A172 (cell line): ENCODE measurements at places on chromosomes 7 and 10. TPM values are rescaled to one million over a fixed set of nuclear protein-coding genes. Genes with fewer than 3 reads are reported as not detected.
A peak's percentile ranks its signal among the peaks of the same experiment; 100 is the strongest.

- DNase-seq = no peak
These were observed 20.3 kb upstream of the ABLIM1 start for GRCh38 chr10:114678336-114678735.

GRCh38 chr7:139937715-139938114 is 108.7 kb downstream of the TBXAS1 start:
- no peak for DNase-seq

- no peak for DNase-seq
These were observed 309.2 kb downstream of the CAMK1D start for GRCh38 chr10:12658526-12658925.

GRCh38 chr7:66099551-66100407 is 14.9 kb upstream of the CRCP start:
- DNase-seq = peak; percentile 97

GRCh38 chr10:93063144-93063976 is 2.8 kb downstream of the CYP26C1 start:
- DNase-seq = no peak

GRCh38 chr10:90911133-90912051 is 9.5 kb downstream of the ANKRD1 start:
- peak; percentile 89 for DNase-seq

DNA sequence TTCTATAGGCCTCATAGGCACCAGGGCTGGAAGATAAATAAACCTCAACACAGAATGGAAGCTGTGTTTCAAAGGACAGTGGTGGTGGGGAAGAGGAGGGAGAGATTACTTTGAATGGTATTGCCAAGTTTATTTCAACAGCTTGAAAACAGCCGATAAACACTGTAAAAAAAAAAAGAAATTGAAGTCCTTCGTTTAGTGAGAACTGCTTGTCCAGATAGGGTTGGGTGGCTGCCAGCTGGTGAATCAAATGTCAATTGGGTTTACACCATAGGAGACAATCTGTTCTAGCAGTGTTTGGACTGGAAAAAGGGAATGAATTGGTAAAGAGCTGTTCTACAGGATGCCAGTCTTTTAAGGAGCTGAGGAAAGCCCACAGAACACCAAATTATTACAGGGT is 254.8 kb downstream of the PHF14 start:
- DNase-seq = no peak

Gene VIM
- total RNA-seq = 4,251 and 5,299 TPM in 2 replicates

Gene WDR86
- 0.10 TPM in 1 of 2 replicates, not detected in the other for total RNA-seq

Gene EN2
- not detected in 2 replicates for total RNA-seq

GRCh38 chr10:50419756-50420155 is 168.4 kb upstream of the ASAH2 start:
- DNase-seq = no peak

Gene MNX1
- 0.90 and 1.6 TPM in 2 replicates for total RNA-seq

- no peak for DNase-seq
These were observed 51.9 kb downstream of the DOCK1 start for GRCh38 chr10:126957111-126957510.

Gene DNAJC12
- total RNA-seq = 3.1 and 4.6 TPM in 2 replicates

GRCh38 chr10:33253411-33253810 is 81.1 kb downstream of the NRP1 start:
- DNase-seq = no peak

DNA sequence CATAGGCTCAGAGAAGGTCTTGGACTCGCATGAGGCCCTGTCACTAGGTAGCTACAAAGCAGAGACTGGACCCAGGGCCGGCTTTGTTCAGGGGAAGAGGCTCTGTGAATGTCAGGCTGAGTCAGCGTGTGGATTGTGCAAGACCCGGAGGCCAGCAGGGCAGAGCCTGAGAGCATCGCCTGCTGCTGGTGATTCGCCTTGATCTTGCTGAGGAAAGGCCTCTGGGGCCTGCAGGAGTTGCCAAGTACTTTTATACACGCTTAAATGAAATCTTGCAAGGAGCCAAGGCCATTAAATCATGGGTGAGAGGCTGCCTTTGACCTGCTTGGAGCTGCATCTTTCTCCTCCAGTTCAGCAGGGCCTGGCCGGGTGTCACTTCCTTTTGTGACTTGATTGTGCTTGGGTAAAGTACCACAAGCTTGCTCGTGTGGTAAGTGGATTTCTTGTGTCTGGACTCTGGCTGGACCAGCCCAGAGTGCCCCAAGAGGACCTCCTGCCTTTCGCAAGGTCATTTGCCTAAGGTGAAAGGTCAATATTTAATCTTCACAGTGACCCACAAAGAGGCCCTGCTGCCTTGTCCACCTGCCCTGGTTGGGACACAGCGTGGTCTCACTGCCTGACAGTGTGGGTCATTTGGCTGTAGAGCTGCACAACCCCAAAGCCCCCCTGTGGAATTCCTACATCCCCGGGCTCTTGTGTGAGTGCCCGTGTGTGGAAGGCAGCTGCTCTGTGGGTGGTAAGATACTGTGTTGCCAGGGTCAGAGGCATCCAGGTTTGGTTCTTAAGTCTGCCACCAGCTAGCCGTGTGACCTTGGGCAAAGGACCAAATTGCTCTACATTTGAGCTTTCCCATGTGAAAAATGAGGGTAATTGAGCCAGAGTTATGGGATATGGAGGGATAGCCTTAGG is 38.6 kb upstream of the SH2D4B start:
- DNase-seq = peak; percentile 94

Gene ANLN
- total RNA-seq = 250 and 259 TPM in 2 replicates

DNA sequence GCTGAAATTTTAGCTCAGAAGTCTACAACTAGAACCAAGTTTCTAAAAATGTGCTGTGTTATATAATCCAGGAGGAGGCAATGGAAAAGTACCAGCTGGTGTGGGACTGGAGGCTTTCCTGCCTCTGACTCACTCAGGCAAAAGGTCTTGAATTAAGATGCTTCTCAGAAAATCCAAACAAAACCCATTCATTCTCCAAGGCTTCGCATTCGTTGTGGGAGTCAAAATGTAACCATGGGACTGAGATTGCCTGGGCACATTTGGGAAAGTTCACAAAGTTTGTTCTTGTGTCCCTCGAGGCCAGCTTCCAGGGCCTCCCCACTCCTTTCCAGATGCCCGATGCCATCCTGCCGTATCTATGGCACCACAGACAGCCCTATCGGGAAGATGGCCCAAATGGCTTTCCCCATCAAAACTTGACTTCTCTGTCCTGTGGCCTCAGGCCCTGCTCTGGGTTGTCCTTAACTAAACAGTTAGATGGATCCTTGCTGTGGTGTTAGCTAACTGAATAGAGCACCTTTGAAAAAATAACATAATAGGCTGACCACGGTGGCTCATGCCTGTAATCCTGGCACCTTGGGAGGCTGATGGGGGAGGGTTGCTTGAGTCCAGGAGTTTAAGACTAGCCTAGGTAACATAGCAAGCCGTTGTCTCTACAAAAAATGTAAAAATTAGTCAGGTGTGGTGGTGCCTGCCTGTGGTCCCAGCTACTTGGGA is 180.5 kb downstream of the PFKFB3 start:
- peak; percentile 35 for DNase-seq

DNA sequence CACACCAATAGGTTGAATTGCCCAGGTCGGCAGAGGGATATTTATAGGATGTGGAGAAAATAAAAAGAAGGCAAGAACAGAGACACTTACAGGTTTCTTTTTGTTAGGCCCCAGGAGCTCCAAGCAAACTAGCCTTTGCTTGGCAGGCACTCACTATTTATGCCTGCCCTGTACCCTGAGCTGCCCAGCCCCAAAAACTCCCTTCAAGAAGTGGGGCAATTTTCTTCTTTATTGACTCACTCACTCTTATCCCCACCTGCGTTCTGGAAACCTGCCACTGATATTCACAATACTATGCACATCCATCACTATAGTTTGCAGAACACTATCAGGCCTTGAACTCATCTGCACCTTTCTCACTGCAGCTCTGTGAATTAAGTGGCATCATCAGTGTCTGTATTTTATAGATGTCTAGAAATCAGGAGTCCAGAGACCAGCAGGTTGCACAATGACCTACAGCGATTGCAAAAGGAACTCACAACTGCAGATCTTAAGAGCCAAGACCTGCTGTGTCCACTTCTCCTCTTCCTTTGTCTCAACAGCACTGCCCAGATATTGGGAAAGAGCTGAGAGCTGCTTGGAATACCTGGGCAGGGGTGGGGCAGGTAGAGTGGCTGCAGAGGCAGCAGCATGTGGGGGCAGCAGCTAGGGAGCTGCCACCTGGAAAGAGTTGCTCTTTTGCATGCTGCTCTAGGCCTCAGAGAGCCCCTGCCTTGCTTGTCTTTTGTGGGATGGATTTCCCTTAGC is at the start of gene SFTPD:
TSS of gene SFTPD (minus strand) at position 130 of the 747 bp plus-strand sequence. CDS start 2,446 bp downstream, outside the sequence.
- no peak for DNase-seq

GRCh38 chr10:100744987-100745881 is at the start of gene PAX2:
PAX2 (plus strand) TSS chr10:100745582; CDS start chr10:100746261, 679 bp downstream.
- DNase-seq = peak; percentile 49

- no peak for DNase-seq
These were observed 10.7 kb downstream of the CRYGN start for GRCh38 chr7:151429237-151429559.

- DNase-seq = no peak
These were observed 25.6 kb upstream of the UTF1 start for GRCh38 chr10:133204226-133205015.

- peak; percentile 28 for DNase-seq
These were observed 1.8 kb upstream of the PFKFB3 start for GRCh38 chr10:6200734-6201515.

DNA sequence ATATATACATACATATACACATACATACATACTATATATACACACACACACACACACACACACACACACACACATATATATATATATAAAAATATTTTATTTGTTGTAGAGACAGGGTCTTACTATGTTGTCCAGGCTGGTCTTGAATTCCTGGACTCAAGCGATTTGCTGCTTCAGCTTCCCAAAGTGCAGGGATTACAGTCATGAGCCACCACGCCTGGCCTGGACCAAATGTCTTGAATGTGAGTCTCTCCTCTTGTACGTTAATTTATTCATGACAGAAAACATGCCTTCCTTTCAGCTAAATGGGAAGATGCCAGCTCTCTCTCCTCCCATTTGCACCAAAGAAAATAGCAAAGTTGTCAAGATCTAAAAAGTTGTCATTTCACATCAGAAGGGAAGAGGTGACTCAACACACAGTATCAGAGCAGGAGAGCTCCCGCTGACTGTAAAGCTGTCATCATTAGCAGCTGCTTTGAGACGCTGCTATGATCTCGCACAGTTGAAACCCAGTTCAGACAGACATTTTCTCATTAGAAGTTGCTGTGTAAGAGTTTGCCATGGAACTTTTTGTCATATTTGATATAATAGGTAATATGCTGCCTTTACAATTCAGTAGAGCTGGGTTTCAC is 224.3 kb downstream of the SFMBT2 start:
- peak; percentile 6 for DNase-seq

Gene CALML5
- not detected in 2 replicates for total RNA-seq

DNA sequence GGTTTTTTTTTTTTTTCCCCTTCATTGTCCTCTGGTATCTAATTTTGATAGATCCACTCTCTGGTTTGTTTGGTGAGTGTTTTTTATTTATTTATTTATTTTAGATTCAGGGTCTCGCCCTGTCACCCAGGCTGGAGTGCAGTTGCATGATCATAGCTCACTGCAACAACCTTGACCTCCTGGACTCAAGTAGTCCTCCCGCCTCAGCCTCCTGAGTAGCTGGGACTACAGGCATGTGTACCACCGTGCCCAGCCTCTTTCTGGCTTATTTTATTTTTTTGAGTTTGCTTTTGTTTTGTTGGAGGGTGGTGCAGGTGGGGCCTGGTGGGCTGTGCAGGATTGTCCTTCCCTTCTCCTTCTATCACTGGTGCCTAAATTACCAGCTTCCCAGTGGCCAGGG is 187.2 kb upstream of the SH2B2 start:
- DNase-seq = no peak

DNA sequence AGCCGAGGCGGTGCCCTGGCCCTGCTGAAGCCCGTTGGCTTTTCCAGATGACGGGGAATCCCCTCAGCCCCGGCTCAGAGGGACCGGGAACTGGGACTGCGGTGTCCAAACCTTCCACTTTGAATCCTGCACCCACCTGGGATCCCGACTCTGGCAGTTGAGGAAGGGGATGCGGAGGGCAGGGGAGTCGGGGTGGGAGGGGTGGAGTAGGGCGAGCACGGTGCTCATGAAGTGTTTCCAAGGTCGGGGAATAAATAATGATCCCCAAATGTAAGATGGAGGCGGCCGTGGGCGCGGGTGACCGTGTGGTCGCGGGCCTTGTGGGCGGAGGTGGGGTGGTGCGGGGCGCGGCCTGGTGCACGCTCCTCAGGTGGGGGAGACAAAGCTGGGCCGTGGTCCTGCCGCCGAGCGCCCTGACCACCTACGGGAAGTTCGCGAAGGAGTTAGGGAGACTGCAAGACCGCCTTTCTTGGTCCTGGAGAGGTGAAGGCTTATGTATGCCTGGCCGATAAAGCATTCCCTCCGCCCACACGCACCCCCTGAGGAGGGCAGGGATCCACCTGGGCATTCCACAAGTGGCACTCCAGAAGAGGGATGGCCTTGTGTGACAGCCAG is 1.4 kb downstream of the MTURN start:
- no peak for DNase-seq

Gene NFKB2
- total RNA-seq = 60.9 and 63.0 TPM in 2 replicates

Gene CPA4
- 387 and 495 TPM in 2 replicates for total RNA-seq

Gene FGFBP3
- total RNA-seq = 0.38 TPM in 2 replicates

- DNase-seq = no peak
These were observed 19.9 kb upstream of the ZCCHC24 start for GRCh38 chr10:79465341-79465740.
